ENCODE measurements at places on chromosomes 16 and 17.

DNA sequence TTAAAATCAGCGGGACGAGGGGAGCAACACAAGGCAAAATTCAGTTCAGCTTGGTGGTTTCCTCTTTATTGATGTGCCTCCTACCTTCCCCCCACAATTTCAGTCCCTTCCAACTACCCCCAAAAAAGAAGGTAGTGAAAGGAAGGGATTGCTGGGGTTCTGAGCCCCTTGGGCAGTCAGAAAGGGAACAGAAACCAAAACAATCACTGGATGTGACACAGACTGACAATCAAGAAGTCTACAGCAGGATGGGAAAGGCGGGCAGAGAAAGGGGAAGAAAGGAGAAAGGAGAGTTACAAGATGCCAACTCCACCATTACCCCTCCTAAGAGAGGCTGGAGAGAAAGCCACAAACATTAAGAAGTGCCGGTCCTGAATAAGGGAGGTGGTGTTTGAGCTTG lies 1.1 kb upstream of the PHF23 start:
- no peak for DNase-seq

- no peak for DNase-seq
These were observed 277.5 kb upstream of the DYNLRB2 start for GRCh38 chr16:80263181-80263823.

DNA sequence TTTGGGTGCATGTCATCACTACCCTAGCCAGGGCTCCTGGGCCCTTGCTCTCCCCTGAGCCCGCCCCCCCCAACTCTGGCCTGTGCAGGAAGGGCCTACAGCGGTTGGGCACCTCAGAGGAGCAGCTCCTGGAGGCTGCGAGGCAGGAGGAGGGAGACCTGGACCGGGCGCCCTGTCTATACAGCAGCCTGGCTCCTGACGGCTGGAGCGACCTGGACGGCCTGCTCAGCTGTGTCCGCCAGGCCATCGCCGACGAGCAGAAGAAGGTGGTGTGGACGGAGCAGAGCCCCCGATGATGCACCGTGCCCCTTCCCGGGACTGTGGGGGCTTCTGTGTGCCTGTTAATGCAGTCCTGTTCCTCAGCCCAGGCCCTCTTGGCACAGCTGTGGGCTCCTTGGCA lies 12.1 kb downstream of the SGSH start:
- DNase-seq: no peak

DNA sequence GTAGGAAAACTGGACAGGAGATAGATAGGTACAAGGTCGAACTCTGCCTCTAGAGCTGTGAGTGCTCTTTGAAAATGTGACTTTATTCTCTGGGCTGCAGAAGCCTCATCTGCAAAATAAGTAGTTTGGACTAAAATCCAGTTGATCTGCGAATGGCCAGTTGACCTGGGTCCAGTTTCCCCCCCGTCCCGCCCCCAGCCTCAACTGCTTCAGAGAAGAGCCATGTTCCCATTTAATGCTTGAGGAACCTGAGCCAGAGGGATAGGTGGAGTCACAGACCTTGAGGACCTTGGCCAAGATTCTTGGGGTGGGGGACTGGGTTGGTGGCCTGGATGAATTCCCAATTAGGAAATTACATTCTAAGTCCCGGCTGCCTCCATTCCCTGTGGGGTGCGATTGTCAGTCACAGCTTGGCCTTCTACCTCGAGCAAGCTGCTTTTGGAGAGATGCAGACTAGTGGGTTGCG lies 14.1 kb downstream of the TBX2 start:
- DNase-seq: no peak

All from central memory CD8-positive, alpha-beta T cell (primary cell).